ENCODE measurements at places on chromosomes 5 and 9.

DNA sequence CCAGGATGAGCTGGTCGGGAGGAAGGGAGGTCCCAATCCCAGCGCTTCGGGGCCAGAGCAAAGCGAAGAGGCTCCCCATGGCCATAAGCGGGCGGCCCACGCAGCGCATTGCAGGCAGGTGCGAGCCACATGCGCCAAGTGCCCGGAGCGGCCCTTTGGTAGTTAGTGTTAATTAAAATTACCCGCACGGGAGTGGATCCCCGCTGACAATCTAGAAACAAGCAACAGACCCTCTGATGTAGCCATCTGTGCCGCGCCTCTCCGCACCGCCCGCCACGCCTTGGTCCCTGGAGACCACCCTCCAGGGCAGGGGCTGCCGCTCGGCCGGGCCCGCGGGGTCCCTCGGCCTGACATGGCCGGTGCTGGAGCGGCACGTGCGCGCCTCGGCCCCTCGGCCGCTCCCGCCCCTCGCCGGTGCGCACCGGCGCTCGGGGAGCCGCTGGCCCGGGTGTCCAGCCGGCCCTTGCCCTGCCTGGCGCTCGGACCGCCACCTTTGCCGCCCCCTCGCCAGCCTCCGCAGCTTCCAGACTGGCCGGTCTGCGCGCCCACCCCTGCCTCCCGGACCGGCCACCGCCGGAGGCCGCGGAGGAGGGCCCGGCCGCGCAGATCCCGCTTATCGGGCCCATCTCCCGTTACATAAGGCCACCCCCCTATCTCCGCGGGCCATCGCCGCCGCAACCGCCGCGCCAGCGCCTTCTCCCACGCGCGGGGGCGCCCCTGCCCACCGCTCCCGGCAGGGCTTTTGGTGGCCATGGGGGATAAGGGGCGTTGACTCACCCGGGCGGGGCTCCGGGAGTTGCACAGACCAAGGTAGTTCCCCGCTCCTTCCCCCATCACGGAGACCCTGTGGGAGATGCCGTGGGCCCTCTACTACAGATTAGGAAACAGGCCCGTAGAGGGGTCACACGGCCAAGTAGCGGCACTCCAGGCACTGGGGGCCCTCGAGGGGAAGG, 1.9 kb upstream of the IL13 start:
- no peak for DNase-seq

DNA sequence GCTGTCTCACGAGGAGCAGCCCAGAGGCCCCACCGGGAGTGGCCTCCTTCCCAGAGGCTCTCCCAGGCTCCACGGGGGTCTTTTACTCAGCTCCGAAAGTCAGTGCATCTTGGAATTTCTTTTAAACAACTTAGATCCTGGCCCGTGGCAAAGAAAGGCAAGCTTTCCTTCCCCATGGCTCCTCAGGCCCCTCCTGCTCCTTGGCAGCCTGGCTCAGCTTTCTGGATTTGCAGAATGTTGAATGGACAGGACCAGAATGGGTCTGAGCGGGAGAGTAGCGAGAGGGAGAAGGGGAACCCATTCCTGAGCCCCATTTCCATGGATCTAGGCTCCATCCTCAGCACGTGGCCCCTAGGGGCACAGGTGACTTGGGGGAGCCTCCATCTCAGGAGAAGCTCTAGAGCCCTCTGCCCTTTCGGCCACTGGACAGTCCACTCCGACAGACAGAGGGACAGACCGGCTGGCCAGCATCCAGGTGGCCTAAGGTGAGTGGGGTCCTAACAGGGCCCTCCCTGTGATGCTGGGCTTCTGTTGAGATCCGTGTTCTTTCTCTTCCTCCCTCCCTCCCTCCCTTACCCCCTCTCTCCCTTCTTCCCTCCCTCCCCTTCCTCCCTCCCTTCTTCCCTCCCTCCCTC, 173.9 kb upstream of the PPP1R26 start:
- no peak for DNase-seq

DNA sequence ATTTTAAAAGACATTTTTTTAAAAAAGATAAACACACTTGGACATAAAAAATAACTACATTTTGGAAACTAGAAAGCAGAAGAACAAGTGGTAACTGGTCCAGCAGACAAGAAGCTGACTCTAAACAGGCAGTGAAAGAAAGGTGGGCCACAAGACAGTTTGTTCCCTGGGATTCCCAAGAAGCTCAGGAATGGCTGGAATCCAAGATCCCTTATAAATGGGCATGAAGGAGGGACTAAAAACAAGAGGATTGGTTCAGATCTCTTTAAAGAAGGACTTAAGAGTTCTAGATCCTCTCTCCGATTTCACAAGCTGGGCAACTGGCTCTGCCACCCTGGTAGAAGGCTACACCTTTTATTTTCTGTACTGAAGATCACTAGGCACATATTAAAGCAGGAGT, 102.8 kb downstream of the ARL15 start:
- no peak for DNase-seq

GRCh38 chr5:166379517-166379916, 1911.9 kb upstream of the WWC1 start:
- no peak for DNase-seq

GRCh38 chr9:115194216-115194615, 76.3 kb upstream of the TNC start:
- DNase-seq, result no peak

DNA sequence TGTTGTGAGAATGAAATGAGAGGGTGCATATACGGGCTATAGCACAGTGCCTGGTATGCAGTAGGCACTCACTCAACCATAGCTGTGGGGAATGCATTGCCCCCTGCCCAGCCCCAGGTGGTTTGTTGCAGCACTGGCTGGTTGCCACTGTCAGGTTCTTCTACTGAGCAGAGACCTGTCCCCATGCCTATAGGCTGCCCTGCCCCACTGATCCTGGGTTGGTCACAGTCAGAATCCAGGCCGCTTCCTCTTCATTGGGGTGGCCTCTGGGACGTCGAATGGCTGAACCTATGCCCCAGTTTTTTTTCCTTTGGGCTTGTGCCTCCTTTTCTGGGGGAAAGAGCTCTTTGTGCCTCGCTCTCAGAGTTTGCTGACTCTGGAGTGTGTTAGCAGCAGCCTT, 74.6 kb downstream of the RGS3 start:
- DNase-seq, result no peak

- DNase-seq, result no peak
Measured at GRCh38 chr9:109471475-109472393, 26.4 kb downstream of the PTPN3 start.

- no peak for DNase-seq
Measured at GRCh38 chr9:37337301-37337890, 85.1 kb upstream of the GRHPR start.

- DNase-seq, result no peak
Measured at GRCh38 chr5:43192558-43193180, 644 bp downstream of the NIM1K start.

Measured in mesothelial cell of epicardium (in vitro differentiated cells).